HCT116 (cell line): ENCODE measurements at places on chromosomes 5 and 9. TPM values are rescaled to one million over a fixed set of nuclear protein-coding genes. Genes with fewer than 3 reads are reported as not detected.

Gene TPRN
- 24.9 TPM for total RNA-seq

- H3K27ac ChIP-seq = no peak overlapping the region
- no peak overlapping the region for H3K4me3 ChIP-seq
- H3K27me3 ChIP-seq = no peaks in the 10 kb centered on the region
Measured at GRCh38 chr5:36028816-36029465, 37.7 kb downstream of the UGT3A2 start.

DNA sequence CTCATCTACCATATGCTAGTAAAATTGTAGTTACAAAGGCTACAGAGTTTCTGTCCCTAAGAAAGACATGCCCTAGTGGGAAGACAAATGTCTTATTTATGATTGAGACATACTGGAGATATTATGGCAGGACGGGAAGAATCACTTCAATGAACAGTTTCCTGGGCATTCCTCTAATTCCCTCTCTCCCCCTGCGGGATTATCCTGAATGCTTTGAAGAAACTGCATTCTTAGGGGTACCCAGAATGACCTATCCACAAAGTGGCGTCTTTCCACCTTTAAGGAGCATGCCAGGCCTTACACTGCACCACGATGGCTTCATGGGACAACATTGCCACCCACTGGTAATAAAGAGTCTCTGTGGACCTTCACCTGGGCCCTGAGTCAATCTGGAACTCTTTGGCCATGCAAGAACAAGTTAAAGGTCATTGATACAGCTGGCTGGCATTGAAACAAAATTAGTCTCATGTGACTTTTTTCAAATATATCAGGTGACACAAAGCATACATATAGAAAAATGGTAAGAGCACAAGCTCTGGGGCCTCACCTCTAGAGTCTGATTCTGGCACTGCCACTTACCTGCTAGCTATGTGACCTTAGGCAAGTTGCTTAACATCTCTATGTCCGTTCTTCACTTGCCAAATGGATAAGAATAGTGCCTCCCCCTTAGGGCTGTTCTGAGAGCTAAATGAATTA, 32.0 kb downstream of the ANKRD55 start:
- H3K27me3 ChIP-seq = no peaks in the 10 kb centered on the region
- no peak overlapping the region for H3K27ac ChIP-seq
- H3K4me3 ChIP-seq = no peak overlapping the region

- no peak overlapping the region for H3K27ac ChIP-seq
- no peaks in the 10 kb centered on the region for H3K36me3 ChIP-seq
- DNase-seq = peak; percentile 31
Measured at GRCh38 chr9:126395439-126396212, 69.0 kb downstream of the MVB12B start.

GRCh38 chr5:106269252-106269843, 1401.4 kb downstream of the EFNA5 start:
- H3K4me1 ChIP-seq = no peaks in the 10 kb centered on the region
- H3K4me3 ChIP-seq = no peak overlapping the region
- no peaks in the 10 kb centered on the region for H3K27me3 ChIP-seq
- H3K27ac ChIP-seq = no peak overlapping the region
- DNase-seq = peak; percentile 24

- no peaks in the 10 kb centered on the region for H3K4me1 ChIP-seq
- no peak overlapping the region for H3K4me3 ChIP-seq
- no peak for DNase-seq
- no peak overlapping the region for H3K27ac ChIP-seq
- no peaks in the 10 kb centered on the region for H3K36me3 ChIP-seq
- peaks cover 14% of the 10 kb centered on the region for H3K27me3 ChIP-seq
Measured at GRCh38 chr5:58641533-58641932, 58.7 kb downstream of the RAB3C start.

GRCh38 chr5:144451187-144451973, 280.7 kb downstream of the KCTD16 start:
- no peaks in the 10 kb centered on the region for H3K4me1 ChIP-seq
- H3K27me3 ChIP-seq = no peaks in the 10 kb centered on the region
- no peak overlapping the region for H3K4me3 ChIP-seq

DNA sequence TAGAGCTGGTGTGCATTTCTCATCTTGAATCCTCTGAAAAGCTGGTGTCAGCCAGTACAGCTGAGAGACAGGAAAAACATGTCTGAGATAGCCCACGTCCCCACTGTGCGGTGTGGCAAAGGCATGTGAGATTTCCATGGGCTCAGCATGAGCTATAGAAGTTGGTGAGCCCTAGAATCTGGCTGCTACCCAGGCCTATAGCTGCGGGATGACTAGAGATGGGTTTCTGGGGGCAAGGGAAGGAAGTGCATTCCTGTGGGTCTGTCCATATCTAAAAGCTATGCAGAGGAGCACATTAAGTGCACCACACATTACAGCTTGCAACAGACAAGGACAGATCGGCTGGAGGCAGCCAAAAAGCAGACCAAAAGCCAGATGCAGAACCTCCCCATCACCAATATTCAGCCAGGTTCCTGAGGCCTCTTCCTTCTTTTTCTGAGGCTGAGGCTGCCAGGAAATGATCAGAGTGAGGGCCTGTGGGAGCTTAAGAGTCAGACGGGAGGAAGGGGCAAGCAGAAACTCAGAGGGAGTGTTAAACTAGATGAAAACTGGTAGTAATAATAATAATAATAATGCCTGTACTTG, 55.8 kb upstream of the RANBP3L start:
- no peak for DNase-seq
- H3K27ac ChIP-seq = no peak overlapping the region
- H3K4me3 ChIP-seq = no peak overlapping the region

DNA sequence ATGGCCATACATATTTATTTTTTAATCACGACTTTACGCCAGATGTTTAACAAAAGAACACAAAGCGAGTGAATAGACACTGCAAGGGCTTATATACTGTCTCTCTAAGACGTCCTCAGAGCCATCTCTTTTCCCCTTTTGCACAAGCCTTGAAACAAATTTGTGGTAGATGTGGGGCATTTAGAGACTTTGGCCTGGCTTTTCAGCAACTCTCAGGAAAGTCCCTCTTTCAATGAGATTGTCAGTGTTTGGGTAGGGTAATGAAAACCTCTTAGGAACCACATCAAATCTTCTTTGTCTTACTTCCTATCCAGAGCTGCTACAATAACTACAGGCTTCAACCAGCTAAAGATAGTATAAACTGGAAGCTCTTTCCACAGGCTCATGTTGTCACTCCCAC, 380.0 kb downstream of the ANXA1 start:
- no peaks in the 10 kb centered on the region for H3K4me1 ChIP-seq
- H3K27me3 ChIP-seq = 0 out of 2 replicates have a peak, but pooled peaks cover 6% of the 10 kb centered on the region
- no peak overlapping the region for H3K4me3 ChIP-seq
- H3K27ac ChIP-seq = no peak overlapping the region
- DNase-seq = no peak

Gene SET
- total RNA-seq = 595 TPM

GRCh38 chr9:107630156-107630555, 140.6 kb upstream of the KLF4 start:
- H3K4me3 ChIP-seq = no peak overlapping the region
- H3K4me1 ChIP-seq = no peaks in the 10 kb centered on the region; the same call in 1 of the 2 replicates
- no peak for DNase-seq
- no peaks in the 10 kb centered on the region for H3K36me3 ChIP-seq

DNA sequence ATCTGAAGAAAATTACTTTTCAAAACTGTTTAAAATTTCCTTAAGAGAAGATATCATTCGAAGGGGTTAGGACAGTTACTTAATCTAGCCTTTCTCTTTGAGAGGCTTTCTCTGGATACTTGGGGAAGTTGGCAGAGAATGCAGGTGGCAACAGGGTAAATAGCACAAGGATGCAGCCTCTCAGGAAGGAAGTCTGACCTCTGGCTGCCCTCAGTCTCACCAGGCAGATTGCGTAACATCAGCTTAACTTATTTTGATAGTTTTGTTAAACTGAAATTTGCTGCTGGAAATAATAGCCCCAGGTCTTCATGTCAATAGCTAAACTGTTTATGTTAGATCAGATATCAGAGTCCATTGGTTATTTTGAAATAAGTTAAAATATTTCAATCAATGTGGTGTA, 20.4 kb downstream of the CCDC192 start:
- no peaks in the 10 kb centered on the region for H3K4me1 ChIP-seq
- H3K36me3 ChIP-seq = no peaks in the 10 kb centered on the region
- DNase-seq = no peak

Gene FBXO10
- total RNA-seq = 5.3 TPM

GRCh38 chr9:127835991-127836516, 18.4 kb downstream of the ENG start:
- no peak overlapping the region for H3K4me3 ChIP-seq
- H3K36me3 ChIP-seq = no peaks in the 10 kb centered on the region
- H3K27me3 ChIP-seq = no peaks in the 10 kb centered on the region
- no peak overlapping the region for H3K27ac ChIP-seq
- no peaks in the 10 kb centered on the region; the same call in 1 of the 2 replicates for H3K4me1 ChIP-seq
